Uterus (tissue), 4 donors: ENCODE measurements at places on chromosomes 2 and 18. TPM values are rescaled to one million over a fixed set of nuclear protein-coding genes. Genes with fewer than 3 reads are reported as not detected.

DNA sequence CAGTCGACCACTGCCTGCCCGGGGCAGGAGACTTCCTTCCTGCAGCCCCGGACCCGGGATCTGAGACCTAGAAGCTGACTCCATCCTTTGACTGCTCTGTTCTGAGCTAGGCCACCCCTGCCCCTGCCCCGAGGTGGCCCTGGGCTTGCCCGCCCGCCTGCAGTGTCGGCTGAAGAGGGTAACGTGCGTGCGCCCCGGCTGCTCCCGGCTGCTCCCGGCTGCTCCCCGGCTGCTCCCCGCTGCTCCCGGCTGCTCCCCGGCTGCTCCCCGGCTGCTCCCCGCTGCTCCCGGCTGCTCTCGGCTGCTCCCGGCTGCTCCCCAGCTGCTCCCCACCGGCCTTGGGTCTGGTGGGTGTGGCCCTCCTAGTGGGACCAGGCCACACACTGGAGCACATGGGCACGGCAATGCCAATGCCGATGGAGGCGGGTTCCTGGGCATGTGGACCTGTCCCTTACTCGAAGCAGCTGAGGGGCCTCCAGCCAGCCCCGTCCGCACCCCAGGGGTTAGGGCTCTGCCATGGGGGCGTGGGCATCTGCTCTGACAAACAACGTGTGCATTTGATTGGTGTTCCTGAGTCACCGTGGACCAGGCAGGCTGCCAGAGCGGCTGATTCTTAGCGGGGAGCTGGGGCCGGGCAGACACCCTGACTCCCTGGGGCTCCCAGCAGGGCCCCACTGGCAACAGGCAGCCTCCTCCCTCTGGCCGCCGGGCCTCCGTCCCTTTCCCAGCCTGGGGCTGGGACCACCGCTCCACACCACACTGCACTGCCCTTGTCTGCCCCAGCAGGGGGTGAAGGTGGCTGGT, 2.0 kb upstream of the GAL3ST2 start:
- H3K27ac ChIP-seq: no peak overlapping the region
- no peaks in the 10 kb centered on the region for H3K4me1 ChIP-seq
- no peak for DNase-seq
- peaks cover 4% of the 10 kb centered on the region for H3K27me3 ChIP-seq
- no peaks in the 10 kb centered on the region for H3K36me3 ChIP-seq

- H3K4me3 ChIP-seq: no peak overlapping the region
- H3K27ac ChIP-seq: peak overlapping the region; percentile 82
- no peaks in the 10 kb centered on the region for H3K27me3 ChIP-seq
- peaks cover 9% of the 10 kb centered on the region for H3K4me1 ChIP-seq
These were observed 84.0 kb upstream of the RFX8 start for GRCh38 chr2:101558740-101559525.

Gene TTC21B
- 79.2 TPM for total RNA-seq

Gene AQP12B
- not detected for total RNA-seq

DNA sequence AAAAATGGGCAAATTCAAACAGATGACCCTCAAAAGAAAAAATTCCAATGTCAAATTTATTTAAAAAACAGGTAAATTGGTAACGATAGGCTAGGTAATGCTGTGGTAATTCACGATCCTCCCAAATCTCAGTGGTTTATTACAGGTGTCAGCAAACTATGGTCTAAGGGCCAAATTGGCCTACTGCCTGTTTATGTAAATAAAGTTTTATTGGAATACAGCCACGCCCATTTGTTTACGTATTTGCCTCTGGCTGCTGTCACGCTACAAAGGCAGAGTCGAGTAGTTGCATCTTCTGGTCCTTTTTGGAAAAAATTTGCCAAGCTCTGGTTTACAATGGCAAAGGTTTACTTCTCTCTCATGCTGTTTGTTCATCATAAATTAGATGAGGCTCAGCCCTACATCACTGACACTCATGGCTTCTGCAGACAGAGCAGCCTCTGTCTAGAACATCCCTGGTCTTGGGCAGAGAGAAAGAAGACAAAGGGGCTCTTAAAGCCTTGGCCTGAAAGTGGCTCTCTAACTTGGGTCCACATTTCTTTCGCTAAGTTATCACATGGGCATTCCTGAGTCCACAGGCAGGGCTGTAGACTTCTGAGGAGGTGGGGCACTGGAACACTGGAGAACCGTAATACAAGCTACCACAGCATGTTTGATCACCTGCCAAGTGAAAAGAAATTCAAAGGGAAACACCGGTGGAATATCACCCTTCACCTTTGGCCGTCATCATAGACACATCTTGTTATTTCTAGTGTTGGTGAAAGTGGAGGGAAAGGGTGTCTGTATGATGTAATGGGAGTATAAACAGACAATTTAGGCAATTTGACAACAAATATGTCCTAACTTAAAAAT, 34.8 kb downstream of the SP110 start:
- H3K27me3 ChIP-seq: no peaks in the 10 kb centered on the region
- H3K27ac ChIP-seq: no peak overlapping the region
- H3K36me3 ChIP-seq: no peaks in the 10 kb centered on the region
- no peaks in the 10 kb centered on the region for H3K4me1 ChIP-seq
- DNase-seq: no peak
- no peak overlapping the region for H3K4me3 ChIP-seq

DNA sequence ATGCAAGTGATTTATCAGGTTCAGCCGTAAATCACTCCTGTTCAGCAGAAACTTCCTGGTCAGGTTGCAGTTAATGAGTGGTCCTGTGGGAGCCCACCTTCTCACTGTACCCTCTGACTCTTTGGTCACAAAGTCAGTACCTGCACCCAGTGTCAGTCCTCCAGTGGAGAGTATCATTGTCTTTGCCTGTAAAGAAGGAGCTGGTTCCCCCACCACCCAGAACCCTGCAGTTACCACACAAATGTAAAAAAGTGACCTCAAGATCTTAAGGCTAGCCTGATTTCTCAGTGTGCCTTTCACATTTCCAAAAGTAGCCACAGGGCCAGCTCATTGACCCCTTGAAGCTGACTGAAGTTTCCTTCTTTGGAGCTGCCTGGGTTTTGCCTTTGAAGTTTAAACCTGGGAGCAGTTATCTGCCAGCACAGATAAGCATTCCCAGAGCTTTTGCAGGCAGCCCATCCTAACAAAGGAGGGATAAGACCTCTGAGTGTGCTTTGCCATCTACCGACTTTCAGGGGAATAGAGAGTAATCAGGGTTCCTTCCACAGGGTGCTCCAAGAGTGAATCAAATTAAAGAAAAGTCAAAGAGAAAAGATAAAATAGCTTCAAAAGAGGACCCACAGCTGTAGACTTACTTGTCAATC, 725.2 kb downstream of the CPS1 start:
- H3K27me3 ChIP-seq: no peaks in the 10 kb centered on the region
- H3K4me3 ChIP-seq: no peak overlapping the region
- no peaks in the 10 kb centered on the region for H3K4me1 ChIP-seq
- H3K27ac ChIP-seq: no peak overlapping the region
- no peak for DNase-seq

GRCh38 chr2:177545981-177546585, 153.5 kb downstream of the AGPS start:
- no peaks in the 10 kb centered on the region for H3K36me3 ChIP-seq
- H3K4me3 ChIP-seq: no peak overlapping the region
- H3K27ac ChIP-seq: no peak overlapping the region
- H3K4me1 ChIP-seq: no peaks in the 10 kb centered on the region
- no peak for DNase-seq

DNA sequence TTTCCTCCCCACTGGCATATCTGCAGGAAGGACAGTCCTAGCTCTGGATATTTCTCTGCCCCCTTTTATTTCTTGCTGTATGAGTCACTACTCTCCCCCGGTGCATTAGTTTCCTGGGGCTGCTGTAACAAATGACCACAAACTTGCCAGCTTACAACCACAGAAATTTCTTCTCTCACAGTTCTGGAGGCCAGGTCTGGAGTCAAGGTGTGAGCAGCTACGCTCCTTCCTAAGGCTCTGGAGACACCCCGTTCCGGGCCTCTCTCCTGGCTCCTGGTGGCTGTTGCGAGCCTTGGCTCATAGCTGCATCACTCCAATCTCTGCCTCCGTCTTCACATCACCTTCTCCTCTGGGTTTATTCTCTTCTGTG, 34.1 kb downstream of the PTPRM start:
- no peaks in the 10 kb centered on the region for H3K4me1 ChIP-seq
- no peak overlapping the region for H3K27ac ChIP-seq
- no peaks in the 10 kb centered on the region for H3K36me3 ChIP-seq
- H3K27me3 ChIP-seq: no peaks in the 10 kb centered on the region

DNA sequence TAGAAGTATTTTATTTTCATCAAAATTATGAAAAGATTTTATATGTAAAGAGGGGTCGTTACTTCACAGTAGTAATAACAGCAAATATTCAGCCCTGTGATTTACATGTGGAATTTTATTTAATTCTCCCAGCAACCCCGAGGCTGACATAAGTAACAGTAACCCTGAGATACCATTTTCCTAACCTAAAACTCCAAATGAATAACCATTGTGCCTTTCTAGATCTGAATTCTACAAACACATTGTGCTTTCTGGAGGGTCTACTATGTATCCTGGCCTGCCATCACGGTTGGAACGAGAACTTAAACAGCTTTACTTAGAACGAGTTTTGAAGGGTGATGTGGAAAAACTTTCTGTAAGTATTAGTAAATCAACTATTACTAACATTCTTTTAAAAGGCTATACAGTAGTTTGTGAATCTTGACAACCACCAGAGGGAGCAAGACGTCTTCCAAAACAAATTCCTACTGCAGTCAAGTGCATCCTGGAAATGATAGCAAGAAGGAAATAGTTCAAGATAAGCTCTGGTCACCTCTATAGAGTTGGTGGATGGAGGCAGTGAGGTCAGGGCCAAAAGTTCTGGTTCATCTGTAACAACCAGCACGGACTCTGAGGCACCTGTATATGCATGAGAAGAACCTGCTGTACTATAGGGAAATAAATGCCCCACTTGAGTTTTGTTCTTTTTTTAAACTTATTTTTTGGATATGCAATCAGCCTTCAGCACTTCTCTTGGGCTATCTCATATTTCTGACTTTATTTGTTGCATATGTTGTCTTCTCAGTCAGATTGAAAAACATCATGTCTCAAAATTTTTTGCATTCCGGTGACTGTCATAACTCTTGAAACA, 37.4 kb downstream of the ACTR2 start:
- H3K4me1 ChIP-seq: no peaks in the 10 kb centered on the region
- H3K4me3 ChIP-seq: no peak overlapping the region
- DNase-seq: no peak

- DNase-seq: peak; percentile 21
- H3K36me3 ChIP-seq: no peaks in the 10 kb centered on the region
- H3K27ac ChIP-seq: peak overlapping the region; percentile 71
These were observed 536 bp downstream of the PDE1A start for GRCh38 chr2:182426082-182426917.

GRCh38 chr2:130785466-130786055, 30.2 kb downstream of the AMER3 start:
- no peak for DNase-seq
- H3K4me3 ChIP-seq: no peak overlapping the region
- H3K36me3 ChIP-seq: no peaks in the 10 kb centered on the region
- H3K27me3 ChIP-seq: no peaks in the 10 kb centered on the region

Gene SPR
- total RNA-seq: 33.8 TPM
